GM12892 (cell line): ENCODE measurements at places on chromosomes 3 and 15.

DNA sequence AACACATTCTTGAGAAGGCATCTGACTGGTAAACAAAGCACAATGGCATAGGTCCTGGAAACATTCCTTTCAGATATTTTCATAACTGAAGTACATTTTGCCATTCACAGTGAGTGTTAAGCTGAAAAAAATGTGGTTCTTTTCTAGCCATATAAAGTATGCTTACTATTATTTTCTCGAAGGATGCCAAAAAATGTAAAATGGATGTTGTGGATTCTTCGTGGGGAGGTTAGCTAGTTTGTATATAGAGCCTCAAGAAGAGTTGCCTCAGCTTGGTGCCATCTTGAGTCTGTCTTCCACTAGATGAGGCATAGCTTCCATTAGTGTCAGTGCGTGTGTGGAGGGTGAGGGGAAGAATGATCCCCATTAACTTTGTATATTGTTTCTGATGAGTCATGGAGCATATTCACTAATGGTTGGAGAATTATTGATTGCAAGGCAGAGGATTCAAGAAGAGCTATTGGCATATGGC, 4.1 kb downstream of the MBNL1 start:
- DNase-seq = no peak

- DNase-seq = no peak
These were observed 33.2 kb upstream of the ZNF710 start for GRCh38 chr15:89967881-89968280.

DNA sequence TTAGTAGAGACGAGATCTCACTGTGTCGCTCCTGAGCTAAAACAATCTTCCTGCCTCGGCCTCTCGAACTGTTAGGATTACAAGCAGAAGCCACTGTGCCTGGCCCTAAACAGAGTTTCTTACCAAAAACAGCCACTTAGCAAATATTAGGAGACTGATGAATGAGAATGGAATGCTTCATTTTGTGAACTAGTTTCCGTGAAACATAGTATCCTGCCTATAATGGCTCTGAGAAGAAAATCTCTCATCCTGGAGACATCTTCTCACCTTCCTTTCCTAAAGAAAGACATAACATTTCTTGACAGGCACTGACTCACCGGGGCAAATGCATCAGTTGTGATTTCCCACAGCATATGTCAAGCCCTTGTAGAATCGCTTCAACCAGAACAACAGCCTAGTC, 44.9 kb downstream of the GJD2 start:
- no peak for DNase-seq

- DNase-seq = no peak
These were observed 76.7 kb downstream of the ADAMTS17 start for GRCh38 chr15:100264994-100265640.

DNA sequence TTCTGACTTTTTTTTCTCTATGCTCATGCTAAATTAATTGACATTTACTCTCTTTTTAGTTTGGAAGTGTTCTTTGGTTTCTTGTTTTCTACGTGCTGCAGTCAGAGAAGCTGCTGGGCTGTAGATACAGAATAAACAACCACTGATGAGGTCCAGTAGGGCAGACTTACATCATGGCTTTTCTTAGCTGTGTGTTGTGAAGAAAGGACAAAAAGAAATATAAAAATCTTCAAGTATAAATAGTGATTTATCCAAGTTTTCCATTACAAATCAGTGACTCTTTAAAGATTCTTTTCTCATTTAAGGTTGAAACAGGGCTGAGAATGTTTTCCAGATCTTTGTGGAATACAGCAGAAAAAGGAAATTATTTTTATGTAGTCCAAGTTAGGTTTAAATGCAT, 122.2 kb downstream of the CMSS1 start:
- no peak for DNase-seq

- no peak for DNase-seq
These were observed 47.9 kb downstream of the KLF13 start for GRCh38 chr15:31374489-31374888.

DNA sequence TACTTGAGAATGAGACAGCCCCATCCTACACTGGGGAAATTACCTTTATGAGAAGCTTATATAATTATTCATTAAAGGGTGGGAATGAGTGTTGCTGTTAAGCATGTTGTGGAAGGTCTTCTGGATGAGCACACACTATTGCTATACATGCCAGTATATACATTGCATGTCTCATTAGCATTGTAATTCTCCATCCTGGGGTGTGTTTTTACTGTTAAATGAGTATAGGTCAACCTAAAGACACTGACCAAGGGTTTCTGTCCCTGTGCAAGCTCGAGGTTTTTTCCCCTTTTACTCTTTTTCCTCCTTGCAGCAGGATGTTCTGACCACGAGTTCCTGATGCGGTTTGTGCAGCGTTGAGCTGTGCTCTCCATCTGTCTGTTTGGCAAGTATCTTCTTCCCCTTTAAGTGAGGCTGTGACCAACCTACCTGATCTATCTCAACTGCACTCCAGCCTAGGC, 7.2 kb upstream of the IVD start:
- DNase-seq = no peak

DNA sequence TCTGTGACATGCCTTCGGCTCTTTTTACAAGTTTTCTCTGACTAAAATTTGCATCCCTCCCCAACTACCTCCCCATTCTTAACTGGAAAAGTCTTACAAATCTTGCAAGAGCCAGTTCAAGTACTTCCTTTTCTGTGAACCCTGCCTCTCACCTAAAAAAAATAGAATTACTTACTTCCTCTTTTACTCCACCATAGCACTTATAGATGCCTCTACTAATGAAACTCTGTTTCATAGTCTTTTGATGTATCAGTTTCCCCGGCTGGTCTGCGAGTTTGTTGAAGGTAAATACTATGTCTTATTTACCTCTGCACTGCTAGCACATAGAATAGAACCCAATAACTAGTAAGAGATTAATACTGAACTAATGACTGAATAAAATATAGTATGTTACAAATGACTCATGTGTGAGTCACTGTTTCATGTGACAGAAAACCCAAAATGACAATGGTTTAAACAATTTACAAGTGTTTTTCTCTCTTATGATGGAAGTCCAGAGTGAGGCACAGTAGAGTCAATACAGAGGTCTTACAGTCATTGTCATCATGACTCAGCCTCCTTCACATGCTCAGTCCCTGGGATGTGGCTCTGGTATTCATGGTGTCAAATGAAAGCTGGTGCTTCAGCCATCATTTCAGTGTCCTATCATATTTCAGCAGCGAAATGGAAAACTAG, 393.5 kb downstream of the RSL24D1 start:
- no peak for DNase-seq
